ENCODE measurements at places on chromosomes 7 and 10.

DNA sequence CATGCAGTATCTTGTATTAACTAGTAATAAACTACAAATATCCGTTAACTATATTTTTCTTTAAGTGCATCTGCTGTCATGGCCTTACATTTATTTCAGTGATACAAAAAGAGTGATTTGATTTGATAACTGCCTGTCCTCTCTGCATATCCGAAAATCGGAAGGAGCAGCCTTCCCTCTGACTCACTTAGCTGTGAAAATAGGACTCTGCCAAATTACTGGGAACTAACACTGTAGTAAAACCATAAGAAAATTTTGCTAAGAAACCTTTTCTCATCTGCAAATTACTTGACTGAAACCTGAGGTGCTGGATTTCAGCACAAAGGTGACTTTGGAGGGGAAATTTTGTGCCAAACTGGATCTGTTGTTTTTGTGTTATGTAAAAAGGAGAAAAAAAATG is 176.6 kb upstream of the MKLN1 start:
- DNase-seq, result no peak

GRCh38 chr10:80252296-80252887 is 37.1 kb downstream of the MAT1A start:
- DNase-seq, result no peak

DNA sequence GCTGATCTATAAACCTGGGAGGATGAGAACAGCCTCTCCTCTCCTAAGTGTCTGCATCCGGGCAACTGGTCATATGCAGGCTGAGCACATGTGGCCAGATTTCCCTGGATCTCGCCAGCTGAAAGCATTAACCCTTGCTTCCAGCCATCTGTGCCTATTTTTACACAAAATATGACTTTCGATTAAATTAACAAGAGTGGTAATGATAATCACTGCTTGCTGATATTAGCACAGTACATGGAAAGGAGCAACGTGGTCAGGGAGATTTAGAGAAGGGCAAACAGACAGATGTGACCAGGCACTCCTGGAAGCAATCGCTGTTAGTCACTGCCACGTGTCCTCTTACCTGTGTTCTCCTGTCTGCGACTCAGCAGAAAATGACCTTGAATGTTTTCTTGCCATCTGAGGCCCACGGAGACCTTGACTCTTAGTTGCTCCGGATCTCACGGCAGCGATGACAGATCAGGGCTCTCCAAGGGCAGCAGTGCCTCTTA is 59.5 kb upstream of the NPTX2 start:
- DNase-seq, result no peak

DNA sequence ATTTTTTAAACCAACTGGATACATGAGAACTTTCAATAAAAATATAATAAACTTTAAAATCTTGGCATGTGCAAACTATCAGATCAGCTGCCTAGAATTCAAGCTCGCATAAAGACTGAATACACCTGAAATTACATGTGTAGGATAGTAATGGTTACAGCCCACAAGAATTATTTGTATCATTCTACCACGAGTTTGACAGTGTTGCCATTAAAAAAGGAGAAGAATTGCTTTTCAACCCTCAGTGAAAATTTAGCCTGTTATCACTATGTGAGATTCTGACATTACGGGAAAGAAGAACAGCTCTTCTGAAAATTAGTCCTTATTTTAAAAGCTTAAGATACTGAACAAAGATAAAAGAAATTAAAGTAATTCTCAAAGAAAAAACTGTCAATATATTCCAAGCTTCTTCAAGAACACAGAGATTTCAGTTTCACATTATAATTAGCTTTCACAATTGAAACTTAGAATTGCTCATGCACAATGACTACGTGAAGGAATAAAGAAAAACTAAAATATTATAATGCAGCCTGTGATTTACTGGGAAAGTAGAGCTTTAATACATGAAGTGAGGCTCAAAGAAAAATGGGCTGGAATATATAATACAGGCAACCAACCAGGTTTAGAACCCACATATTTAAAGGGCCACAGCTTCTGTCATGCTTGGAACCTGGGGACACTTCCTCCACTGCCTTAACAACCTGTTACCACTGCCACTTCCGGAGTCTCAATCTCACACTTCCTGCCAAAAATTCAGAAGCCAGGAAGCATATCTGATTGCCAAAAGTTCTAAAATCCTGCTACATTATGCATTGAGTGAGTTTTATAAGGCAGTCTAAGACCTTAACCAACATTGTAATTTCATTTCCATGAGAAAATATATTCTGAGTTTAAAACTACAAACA is 23.2 kb downstream of the TPK1 start:
- DNase-seq, result no peak

GRCh38 chr10:68242051-68242450 is 10.1 kb upstream of the ATOH7 start:
- no peak for DNase-seq

DNA sequence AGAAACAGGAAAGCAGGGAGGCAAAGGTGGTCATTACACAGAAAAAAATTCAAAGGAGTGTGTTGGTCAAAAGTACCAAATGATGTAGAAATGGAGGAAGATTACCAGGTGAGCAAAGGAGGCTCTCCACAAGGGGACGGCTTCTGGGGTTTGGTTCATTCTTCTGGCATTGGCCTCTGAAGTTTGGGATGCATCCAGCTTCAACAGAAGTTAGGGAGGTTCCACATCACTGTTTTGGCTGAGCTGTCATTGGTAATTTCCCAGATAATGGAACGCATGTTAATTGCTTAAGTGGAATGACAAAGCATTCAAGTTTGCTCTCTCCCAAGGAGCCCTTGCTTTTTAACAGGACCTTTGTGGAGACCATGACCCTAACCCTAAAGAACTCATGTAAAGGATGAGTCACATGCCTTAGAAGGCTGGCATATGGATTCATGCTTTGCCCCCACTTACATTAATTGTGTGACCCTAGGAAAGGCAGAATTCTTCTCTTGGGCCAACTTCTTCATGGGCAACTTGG is 398.6 kb downstream of the GPAM start:
- DNase-seq, result no peak

GRCh38 chr7:48708635-48709034 is 215.7 kb upstream of the CDC14C start:
- DNase-seq, result no peak

DNA sequence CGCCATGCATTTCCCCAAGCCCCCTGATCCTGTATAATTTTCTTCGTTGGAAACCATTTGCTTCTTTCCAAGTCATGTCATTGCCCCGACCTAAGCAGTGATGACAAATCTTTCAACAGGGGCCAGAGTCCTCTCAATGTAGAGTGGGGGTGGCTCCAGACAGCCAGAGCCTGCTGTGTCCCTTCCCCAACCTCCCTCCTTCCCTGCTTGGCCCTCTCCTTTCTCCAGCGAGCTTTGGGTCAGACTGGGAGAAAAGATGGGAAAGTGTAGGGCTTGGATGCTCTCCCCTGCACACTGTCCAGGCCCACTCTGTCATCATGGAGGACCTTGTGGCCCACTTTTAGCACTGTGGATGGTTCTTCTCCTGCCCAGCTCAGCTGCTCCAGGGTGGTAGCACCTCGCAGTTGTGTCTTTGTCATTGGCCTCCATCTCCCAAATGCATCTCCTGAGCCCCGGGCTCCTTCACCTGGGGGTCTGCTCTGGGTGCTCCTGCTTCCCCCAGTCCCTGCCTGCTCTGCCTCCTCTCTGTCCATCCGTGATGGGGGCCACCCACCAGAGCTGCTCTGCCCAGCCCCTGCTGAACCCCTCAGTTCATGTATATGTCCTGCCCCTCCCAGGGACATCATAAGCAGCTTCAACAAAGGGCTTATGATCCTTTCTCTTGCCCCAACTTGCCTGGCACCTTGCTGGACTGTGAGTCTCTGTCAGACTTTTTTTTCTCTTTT is 37.5 kb downstream of the BTBD16 start:
- no peak for DNase-seq

DNA sequence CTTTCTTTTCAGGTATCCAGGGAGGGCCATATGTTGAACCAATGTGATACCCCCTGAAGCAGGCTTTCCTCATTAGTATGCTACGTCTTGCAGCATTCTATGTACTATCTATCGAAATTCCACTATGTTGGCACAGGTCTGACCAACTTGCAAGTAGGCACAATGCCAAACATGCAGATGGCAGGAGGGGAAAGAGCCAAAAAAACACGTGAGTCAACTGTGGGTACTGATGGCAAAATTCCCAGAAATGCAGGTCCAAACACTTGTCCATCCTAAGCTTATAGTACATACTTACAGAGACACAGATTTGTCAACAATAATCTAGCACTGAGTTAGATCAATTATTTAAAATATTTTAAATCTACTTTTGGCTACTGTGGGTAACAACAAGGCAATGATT is 394.9 kb downstream of the DGKB start:
- no peak for DNase-seq

GRCh38 chr7:18855796-18856195 is 261.6 kb downstream of the TWIST1 start:
- DNase-seq, result no peak

DNA sequence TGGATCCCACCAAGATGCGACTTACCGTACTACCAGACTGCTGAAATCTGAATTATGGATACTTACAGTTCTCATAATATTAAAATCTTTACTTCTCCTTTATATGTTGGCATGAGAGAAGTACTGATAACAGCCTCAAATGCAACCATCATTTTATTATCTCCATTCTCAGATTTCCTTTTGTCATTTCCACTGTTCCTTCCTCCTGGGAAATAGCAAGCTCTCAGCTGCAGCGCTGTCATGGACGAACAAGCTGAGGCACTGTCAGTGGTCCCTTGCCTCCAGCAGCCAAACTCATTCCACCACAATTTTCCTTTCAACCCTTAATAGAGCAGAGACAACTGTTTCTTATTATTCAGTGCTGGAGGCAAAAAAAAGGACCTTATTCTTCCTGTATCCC is 478.4 kb downstream of the ARL4A start:
- DNase-seq, result no peak

DNA sequence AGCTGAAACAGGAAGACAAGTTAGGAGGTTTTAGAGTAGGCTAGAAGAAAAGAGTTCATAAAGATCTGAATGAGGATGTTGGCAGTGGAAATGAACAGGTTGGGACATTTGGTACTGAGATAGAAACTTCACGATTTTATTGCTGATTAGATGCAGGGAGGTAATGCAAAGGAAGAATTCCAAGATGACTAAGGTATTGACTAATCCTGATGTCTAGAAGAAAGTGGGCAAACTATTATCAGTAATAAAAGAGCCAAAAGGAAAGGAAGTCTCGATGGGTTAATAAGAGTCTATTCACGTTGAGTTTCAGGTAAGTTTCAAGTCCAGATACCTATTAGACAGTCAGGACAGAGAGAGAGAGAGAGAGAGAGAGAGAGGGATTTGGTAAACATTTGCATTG is 631.3 kb upstream of the LRRTM3 start:
- DNase-seq, result no peak

DNA sequence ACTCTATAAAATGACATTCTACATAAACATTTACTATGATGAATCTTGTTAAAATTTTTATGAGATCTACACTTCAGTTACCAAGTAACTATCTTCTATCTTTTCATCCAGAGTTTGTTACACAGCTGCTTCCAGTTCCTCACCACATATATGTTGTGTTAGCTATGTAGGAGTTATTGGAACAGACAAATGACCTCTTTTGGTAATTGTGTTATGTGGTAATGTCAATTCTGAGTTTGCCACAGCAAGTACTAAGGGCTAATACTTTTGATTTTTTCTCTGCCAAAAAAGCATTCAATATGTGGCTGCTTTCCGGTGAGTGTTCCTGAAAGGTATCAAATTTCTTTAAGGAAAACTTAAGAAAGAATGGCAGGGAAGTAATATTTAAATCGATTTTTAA is 573.9 kb upstream of the PCDH15 start:
- DNase-seq, result no peak

DNA sequence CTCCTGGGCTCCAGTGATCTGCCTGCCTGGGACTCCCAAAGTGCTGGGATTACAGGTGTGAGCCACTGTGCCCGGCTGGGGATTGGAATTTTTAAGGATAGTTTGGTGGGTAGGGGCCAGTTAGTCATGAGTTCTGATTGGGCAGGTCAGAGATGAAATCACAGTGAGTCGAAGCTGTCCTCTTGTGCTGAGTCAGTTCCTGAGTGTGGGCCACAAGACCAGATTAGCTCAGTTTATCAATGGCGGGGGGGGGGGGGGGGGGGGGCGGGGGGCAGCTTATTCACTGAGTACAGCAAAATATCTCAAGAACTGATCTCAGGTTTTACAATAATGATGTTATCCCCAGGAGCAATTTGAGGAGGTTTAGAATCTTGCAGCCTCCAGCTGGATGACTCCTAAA is 11.6 kb upstream of the ERCC6 start:
- no peak for DNase-seq

GRCh38 chr7:110007320-110008063 is 1083.4 kb upstream of the LRRN3 start:
- no peak for DNase-seq

DNA sequence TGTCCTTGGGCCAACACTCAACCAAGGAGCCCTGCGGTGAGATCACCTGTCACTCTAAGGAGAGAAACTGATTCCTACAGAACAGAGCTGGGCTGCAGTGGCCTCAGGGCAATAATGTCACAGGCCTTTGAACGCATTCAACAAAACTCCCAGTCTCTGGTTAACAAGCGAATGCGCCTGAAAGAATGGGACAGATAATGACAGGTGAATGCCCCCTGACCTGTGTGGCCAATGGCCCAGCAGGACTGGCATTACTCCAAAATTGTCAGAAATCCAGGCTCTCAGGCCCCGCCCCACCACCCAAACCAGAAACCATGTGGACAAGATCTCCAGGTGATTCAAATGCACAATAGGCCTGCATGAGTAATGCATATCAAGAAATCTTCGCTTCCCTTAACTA is 277.7 kb upstream of the KLF6 start:
- no peak for DNase-seq

- DNase-seq, result no peak
Measured at GRCh38 chr10:128511284-128511683, 385.1 kb upstream of the MKI67 start.

- DNase-seq, result no peak
Measured at GRCh38 chr10:125368146-125368545, 207.8 kb upstream of the CTBP2 start.

DNA sequence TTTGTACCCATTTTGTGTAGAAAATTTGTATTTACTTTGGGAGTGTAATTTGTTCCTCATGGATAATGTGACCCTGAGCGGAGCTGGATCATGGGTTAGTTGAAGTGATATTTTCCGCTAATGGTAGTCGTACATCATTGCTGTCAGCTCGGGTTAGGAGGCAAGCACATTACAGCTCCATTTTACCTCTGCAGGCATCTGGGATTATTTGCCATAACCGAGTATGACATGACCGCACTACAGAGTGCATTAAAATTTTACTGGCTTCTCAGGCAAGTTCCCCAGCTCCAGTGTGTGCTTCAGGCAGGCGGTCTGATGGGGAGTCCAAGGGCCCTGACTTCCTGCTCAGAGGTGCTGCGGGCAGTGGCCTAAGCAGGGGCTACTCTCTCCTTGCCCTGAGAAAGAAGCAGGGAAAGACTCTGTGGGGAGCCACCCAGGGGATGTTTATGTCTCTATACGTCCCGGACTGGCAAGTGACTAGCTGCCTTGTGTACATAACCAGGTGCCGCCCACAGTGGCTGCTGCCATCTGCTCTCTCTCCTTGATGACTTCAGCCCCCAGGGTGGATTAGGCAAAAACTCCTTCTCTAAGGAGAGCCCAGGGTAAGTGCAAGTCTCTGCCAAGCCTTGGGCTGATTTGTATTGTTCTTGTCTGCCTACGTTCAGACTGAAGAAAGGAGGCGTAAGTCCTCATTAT is 685.3 kb upstream of the GALNT17 start:
- DNase-seq, result no peak
